Amniotic stem cell (primary cell): ENCODE measurements at places on chromosomes 1 and 21.
A peak's percentile ranks its signal among the peaks of the same experiment; 100 is the strongest.

DNA sequence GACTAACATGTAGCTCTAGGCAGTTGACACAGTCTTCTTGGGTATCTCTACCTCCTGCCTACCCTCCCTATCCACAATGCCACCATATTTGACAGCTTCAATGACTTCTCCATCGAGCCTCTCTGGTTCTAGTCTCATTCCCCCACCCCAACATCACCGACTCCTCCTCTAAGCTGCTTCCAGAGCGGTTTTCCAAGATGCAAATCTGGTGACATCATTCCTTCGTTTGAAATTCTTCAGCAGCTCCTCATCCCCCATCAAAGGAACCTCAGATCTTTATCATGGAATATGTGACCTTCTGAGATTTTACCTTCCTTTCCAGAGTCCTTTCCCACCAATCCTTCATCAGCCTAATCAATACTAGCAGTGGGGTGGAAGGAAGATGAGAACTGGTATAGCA lies 352.4 kb upstream of the RUNX1 start:
- no peak for DNase-seq

- DNase-seq = no peak
These were observed 147.3 kb downstream of the MRPL39 start for GRCh38 chr21:25459993-25460392.

DNA sequence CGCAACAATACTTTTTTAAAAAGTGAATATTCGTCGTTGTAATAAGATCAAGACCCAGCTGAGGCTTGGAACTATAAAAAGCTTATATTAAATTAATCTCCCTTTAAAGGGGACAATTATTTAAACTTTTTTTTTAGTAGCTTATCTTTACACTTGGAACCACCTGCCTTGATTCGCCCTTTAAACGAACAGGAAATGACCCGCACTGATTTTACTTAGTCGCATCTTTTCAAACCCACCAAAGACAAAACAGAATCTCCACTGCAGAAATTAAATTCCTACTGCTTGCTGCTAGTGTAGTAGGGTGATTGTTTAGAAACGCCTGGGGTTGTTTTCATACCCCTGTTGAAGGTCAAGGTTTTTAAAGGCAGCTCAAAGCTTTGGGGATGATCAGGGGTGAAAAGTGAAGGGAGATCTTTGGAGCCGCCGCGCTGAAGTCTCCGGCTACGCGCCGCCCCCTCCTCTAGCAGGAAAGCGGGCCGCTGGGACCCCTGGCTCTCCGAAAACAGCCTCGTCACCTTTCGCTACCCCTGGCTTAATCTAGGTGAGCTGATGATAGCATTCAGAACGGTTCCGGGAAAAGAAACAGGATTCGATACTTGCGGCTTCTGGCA lies 163.4 kb downstream of the RUNX1 start:
- no peak for DNase-seq

GRCh38 chr1:32388641-32389040 lies 5.6 kb downstream of the BSDC1 start:
- DNase-seq = no peak

DNA sequence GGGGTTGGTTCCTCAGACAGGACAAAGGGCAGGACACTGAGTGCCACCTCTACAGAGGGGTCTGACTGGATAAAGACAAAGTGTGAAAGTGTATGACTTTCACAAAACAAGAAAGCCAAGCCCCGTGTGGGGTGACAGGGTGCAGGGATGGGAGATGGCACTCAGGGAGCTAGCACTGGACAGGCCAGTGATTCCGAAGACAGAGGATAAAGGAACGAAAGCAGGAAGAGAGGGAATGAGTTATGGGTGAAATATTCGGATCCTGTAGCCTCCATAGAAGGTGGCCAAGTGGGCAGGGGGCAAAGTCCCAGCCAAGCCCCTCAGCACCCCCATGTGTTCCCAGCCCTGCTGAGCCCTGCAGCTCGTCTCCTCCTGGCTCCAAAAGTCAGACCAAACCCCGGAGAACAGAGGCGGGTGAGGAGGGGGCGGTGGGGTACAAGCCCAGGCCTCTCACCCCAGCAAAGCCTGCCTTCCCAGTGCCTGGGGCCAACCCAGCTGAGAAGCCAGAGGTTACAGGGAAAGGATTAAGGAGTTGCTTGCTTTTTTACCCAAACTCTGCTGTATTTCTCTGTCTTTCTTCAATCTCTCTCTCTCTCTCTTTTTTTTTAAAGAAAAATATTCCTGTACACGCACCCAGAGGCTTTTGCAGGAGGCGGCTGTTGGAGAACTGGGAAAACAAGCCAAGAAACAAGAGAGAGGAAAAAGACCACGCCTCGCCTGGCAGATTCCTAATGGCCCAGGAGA lies 14.0 kb upstream of the WASF2 start:
- no peak for DNase-seq

DNA sequence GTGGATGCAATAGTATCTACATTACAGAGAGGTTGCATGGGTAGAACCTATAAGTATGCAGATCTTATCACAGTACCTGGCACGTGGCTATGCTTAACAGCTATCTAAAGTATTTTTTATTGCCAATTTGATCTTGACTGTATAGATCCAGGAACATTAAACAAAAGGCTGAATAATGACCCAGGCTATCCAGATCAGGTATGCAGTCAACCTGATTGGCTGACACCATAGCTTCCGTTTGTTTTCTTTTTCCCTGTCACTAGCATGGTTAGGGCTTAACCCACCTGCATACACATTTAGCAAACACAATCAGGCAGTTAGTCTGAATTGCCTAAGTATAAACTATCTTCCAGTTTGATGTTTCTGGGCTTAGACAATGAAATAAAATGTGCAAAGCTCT lies 264.9 kb upstream of the PLXNA2 start:
- DNase-seq = no peak

DNA sequence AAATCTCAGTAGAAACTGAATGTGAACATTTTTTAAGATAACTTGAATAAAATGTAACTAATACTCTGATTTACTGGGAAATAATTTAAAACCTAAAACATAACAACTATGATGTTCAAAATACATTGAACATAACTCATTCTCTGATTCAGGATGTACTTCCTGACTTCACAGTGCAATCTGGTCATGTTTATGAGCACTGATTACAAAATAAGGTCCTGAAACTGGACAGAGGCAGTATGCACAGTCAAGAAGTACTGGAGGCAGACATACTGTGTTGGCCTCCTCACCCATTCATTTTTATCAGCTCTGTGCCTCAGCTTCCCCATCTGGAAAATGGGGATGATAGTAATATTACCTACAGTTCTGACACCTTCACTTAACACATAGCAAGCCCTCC lies 651.3 kb downstream of the PTPRC start:
- DNase-seq = no peak

- DNase-seq = peak; percentile 67
These were observed 338.1 kb upstream of the SNX7 start for GRCh38 chr1:98323388-98323787.

- DNase-seq = no peak
These were observed 204.4 kb upstream of the ADGRL2 start for GRCh38 chr1:81596341-81596740.

GRCh38 chr1:204680461-204680860 lies 5.1 kb downstream of the LRRN2 start:
- no peak for DNase-seq

DNA sequence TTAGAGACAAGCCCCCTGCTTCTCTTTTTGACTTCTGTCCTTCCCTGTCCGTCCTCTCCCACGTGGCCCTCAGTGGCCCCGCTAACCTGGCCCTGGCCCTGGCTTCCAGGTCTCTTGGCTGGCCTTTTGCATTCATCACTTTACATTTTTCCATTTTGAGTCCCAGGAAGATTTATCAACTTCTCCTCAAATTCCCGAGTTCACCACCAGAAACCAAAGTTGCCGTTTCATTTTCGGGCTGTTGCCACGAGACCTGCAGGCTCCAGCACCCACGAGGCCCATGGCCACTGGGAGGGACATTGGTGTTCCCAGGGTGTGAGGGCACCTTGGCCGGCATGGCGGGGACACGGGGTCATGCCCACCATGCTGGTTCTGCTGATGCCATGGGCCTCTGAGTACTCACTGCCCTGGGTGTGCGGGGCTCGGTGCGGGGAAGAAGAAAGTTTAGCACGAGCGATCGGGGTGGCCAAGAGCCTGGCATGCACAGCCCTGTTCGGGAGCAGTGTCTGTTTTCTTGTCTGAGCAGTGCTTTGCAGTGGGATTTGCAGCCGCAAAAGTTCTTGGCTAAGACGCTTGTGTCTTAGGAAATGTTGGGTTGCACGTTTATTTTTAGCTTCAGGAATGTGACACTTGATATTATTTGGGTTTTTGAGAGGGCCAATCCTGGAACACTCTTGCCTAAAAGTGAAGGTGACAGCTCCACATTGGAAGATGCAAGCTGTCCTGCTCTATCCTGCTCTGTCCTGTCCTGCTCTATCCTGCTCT lies 40.4 kb upstream of the ADARB1 start:
- DNase-seq = no peak

DNA sequence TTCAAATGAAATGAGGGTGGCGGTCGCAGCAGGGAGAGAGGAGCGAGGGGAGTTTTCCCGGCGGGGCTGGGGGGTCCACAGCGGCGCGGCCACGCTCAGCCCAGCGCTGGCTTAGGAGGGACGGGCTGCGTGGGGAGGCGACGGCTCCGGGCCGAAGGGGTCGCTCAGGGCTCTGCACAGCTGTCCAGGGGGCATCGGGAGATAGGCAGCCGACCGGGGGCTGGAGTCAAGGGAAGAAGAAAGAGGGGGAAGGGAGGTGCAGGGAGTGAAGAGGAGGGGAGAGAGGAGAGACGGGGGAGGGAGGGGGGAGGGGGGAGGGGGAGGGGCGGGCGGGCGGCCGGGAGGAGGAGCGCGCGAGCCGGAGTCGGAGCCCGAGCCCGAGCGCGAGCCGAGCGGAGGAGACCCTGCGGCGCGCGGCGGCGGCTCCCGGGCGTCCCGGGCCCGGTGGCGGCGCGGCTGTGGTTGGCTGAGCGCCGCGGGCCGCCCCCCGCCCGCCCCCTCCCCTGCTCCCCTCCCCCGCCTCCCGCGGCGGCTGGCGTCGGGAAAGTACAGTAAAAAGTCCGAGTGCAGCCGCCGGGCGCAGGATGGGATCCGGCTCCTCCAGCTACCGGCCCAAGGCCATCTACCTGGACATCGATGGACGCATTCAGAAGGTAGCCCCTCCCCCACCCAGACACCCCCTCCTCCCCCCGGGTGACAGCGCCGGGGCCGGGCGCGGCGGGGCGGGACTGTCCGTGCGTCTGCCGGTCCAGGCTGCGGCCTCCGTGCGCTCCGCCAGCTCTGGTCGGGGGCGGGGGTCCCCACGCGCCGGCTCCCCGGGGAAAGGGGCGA lies at the start of gene PDE9A:
TSS of gene PDE9A (plus strand) at position 391 of the 831 bp plus-strand sequence. CDS start at position 585, 194 bp downstream.
- DNase-seq = no peak

DNA sequence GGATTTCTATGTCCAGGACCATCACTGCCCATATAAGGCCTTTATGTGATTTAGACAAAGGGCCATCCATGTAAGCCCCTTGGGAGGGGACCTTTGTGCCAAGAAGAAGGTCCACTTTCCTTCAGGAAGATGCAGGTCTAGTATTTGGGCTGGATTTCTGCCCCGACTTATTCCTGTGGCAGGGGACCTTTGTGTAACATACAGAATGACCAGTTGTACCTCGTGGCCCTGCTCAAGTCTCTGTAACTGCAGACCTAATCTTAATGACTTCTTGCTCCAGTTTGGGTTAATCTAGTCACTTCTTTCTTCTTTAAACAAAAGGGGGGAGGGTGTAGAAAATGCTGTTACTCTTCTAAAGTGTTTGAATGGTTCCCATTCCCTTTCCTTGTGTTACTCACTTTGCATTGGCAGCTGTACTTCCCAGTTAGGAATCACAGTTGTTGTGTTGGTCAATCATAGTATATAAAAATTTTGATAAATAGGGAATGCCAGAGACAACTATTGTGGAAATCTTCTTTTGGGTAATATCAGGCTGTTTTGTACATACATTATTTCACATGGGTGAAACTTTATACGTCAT lies 54.2 kb downstream of the MIGA1 start:
- no peak for DNase-seq

DNA sequence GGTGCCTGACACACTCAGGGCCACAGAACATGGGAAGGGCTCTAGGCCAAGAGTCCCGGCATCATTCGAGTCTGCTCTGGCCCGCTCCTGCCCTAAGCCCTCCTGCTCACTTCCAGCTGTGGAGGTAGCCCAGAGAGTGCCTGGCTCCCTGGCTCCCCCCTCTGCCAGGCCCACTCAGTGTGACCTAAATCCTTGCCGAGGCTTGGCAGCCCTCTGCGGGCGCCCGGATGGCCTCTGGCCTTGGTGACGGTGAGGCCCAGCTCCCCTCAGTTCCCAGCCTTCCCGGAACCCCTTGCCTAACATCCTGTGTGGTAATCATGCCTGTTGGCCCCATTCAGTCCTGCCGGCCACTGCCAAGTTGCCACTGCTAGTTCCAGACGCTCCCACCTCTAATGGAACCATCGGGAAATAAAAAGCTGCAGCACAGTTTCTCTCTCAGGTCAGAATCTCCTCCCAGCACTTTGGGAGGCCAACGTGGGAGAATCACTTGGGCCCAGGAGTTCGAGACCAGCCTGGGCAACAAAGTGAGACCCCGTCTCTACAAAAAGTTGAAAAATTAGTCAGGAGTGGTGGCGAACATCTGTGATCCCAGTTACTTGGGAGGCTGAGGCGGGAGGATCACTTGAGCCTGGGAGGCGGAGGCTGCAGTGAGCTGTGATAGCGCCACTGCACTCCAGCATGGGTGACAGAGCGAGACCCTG lies 1.2 kb upstream of the H6PD start:
- DNase-seq = no peak

DNA sequence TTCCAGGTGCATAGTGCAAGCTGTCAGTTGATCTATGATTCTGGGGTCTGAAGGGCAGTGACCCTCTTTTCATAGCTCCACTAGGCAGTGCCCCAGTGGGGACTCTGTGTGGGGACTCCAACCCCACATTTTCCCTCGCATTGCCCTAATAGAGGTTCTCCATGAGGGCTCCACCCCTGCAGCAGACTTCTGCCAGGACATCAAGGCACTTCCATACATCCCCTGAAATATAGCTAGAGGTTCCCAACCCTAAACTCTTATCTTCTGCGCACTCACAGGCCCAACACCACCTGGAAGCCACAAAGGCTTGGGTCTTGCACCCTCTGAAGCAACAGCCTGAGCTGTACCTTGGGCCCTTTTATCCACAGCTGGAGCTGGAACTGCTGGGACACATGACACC lies 65.7 kb upstream of the PKN2 start:
- DNase-seq = no peak

DNA sequence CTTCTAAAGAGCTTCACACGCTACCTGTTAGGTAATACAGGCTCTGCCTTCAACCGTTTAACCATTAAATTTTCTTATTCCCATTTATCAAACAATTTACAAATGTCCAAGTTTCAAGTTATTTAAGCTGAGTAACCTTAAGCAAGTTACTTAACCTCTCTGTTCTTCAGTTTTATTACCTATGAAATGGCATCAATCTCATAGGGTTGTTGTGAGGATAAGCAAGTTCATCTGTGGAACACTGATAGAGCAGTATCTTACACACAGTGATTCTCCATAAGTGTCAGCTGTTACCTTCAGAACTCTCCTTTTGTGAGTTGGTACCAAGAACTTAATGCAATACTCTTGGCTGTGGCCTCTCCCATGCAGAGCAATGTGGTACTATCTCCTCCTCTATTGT lies 40.0 kb downstream of the GRIK3 start:
- DNase-seq = no peak

GRCh38 chr1:241730031-241730430 lies 78.0 kb downstream of the WDR64 start:
- no peak for DNase-seq
